Right cardiac atrium (tissue), 5 donors: ENCODE measurements at places on chromosomes 16 and 17. TPM values are rescaled to one million over a fixed set of nuclear protein-coding genes. Genes with fewer than 3 reads are reported as not detected.

Gene TRPV3
- total RNA-seq: 2.6 TPM

DNA sequence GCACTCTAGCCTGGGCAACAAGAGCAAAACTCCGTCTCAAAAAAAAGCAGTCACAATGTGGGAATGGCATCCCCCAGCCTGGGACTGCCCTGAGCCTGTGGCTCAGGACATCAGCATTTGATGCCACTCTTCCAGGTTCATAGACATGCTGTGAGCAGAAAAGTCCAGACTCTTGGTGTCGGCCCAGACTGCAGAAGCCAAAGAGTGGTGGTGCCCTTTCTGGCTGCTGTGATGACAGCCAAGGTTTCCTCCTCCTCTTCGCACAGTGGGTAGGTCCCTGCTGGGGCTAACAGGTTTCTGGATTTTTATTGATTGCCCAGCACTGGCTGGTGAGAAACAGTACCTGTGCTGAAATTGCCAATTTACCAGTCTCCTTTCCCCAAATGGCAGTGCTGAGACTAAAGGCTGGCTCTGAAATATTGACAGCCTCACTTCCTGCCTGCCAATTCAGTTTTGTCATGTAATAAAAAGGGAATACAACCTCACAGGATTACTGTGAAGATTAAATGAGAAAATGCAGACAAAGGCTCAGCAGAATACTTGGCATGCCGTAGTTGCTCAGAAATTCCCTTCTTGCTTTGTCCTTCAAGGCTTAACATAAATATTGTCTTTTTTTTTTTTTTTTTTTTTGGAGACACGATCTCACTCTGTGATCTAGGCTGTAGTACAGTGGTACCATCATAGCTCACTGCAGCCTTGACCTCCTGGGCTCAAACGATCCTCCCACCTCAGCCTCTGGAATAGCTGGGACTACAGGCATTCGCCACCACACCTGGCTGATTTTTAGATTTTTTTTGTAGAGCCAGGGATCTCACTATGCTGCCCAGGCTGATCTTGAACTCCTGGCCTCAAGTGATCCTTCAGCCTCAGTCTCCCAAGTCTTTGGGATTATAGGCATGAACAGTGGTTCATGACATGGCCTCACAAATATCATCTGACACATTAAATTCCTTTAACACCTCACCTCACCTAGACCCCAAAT lies 15.5 kb upstream of the UBE2G1 start:
- no peak for DNase-seq

Gene RHOT2
- total RNA-seq: 89.6 TPM

DNA sequence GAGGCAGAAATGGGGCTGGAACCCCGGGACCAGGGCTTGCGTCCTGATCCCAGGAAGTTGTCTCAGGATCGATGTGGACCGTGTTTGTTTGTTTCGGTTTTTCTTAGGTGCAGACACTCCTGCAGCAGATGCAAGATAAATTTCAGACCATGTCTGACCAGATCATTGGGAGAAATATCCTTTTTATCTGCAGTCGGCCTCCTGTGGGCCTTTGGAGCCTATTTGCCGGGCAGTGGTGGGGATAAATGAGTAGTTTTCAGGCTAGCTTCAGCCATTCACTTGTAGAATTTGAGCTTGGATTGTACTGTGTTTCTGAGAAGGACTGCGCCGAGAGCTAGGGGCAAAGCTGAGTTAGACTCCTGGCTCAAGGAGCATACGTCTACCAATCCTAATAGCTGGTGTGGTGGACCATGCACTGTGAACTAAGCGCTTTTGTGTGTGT lies 816 bp downstream of the HSBP1 start:
- no peak for DNase-seq

Gene TBC1D3C
- not detected for total RNA-seq
